ENCODE measurements at places on chromosomes 2 and 18. TPM values are rescaled to one million over a fixed set of nuclear protein-coding genes. Genes with fewer than 3 reads are reported as not detected.

Gene NPHP1
- 0.73 TPM for total RNA-seq

Gene ERICH2
- not detected for total RNA-seq

Gene METTL5
- 32.0 TPM for total RNA-seq

Gene MOGAT1
- total RNA-seq: not detected

Gene SAG
- total RNA-seq: not detected

Gene CPLX4
- not detected for total RNA-seq

Gene CLEC4F
- total RNA-seq: not detected

Gene CYP27C1
- not detected for total RNA-seq

Gene CENPO
- total RNA-seq: 12.5 TPM

Gene SDC1
- 1.6 TPM for total RNA-seq
